Activated naive CD4-positive, alpha-beta T cell (primary cell): ENCODE measurements at places on chromosomes 2 and 18.

- DNase-seq: no peak
Observed at GRCh38 chr18:62211325-62211828, 24.3 kb downstream of the RELCH start.

GRCh38 chr18:21449367-21450290, 150.9 kb downstream of the ESCO1 start:
- DNase-seq: no peak

DNA sequence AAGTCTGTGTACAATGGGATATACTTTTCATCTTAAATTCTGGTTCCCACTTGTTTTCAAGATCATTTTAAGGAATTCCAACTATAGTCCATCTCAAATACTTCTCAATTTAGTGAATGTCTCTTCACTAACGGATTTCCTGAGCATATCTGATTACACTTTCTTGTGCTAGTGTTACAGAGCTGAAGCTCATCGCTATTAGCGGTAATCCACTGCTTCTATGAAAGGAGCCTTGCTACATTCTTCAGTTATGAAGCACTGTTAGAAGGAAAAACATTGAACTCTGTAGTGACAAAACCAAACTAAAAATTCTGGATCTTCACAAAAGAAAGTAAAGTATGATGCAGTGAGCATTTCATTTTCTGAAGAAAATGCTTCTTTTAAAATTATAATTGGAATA, 72.0 kb downstream of the AGPS start:
- no peak for DNase-seq

DNA sequence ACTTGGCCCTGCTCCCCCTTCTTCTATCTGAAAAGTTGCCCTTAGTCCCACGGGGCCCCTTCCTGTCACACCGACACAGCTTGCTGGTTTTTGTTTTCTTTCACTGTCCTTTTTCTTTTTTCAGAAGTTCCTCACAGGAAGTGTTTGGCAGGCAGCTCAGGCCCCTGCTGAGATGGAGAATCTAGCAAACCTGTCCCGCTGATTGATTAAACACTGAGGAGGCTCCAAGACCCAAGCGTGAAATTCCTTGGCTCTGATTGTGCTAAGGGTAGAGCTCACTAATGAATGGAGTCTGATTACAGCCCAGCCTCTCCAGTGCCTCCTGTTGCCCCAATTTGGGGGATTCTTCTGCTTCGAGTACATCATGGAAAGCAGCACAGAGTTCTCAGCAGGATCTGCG, 365.9 kb upstream of the MEX3C start:
- no peak for DNase-seq

- no peak for DNase-seq
Observed at GRCh38 chr2:14932285-14932684, 299.8 kb downstream of the LRATD1 start.

GRCh38 chr18:41657189-41657588, 297.8 kb upstream of the PIK3C3 start:
- no peak for DNase-seq

DNA sequence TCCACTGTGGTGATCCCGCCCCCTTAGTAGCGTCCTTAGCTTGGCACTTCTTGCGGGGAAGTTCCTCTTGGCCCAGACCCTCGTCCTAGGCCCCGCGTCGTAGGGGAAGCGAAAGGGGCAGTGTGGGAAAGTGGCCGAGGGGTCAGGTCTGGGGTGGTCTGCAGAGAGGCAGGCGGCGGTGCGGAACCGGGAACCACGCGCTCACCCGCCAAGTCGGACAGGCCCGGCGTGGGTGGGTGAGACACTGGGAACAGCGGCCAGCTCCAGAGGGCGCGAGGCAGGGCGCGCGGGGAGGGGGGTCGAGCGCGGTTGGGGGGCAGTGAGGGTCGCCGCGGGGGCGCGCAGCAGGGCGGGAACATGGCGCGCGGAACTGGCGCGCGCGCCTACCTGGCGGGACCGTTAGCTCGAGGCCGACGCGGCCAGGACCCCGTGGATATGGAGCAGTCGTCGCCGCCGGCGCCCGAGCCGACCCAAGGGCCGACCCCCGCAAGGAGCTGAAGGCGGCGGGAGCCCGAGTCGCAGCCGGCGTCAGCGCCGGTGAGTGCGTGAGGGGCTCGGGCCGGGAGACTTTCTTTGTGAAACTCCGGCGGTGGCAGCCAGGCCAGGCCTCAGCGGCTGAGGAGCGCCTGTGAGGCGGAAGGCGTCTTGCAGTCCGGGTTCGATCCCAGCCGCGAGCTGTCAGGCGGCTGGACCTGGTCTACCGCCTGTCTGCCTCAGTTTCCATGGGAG, 2896.7 kb upstream of the TEKT4 start:
- DNase-seq: no peak

DNA sequence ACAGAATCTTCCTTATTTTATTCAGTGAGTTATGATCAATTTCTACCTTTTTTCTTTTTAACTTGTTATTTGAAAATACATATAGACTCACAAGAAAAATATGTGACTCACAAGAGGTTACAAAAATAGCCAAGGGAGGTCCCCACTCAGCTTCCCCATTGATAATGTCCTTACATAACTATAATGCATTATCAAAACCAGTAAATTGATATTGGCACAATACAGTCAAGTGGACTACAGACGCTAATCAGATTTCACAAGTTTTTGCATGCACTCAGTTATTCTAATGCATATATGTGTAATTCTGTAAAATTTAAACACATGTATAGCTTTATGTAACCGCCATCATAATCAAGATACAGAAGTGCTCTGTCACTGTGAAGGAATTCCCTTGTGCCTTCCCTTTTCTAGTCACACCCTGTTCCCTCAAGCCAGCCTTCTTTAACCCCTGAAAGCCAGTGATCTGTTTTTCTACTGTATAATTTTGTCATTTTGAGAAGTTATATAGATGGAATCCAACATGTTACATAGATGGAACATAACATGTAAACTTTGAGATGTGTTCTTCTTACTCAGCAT, 118.4 kb downstream of the ALMS1 start:
- no peak for DNase-seq

DNA sequence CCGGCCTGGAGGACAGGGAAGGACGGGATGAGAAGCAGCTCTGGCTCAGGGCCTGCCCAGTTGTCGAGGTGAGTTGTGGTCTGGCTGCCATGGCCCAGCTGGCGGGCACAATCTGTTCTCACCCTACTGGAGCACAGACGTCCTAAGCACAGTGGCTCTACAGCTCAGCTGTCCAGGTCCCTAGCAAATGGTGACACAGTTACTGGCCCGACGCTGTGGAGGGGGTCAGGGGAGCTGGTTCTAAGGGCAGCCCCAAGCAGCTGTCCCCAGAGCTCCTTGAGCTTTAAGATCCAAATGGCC, 32.9 kb downstream of the KCNK3 start:
- DNase-seq: no peak

- no peak for DNase-seq
Observed at GRCh38 chr2:11807156-11808015, 61.0 kb downstream of the LPIN1 start.

GRCh38 chr18:57819119-57819518, 16.0 kb upstream of the ATP8B1 start:
- no peak for DNase-seq

DNA sequence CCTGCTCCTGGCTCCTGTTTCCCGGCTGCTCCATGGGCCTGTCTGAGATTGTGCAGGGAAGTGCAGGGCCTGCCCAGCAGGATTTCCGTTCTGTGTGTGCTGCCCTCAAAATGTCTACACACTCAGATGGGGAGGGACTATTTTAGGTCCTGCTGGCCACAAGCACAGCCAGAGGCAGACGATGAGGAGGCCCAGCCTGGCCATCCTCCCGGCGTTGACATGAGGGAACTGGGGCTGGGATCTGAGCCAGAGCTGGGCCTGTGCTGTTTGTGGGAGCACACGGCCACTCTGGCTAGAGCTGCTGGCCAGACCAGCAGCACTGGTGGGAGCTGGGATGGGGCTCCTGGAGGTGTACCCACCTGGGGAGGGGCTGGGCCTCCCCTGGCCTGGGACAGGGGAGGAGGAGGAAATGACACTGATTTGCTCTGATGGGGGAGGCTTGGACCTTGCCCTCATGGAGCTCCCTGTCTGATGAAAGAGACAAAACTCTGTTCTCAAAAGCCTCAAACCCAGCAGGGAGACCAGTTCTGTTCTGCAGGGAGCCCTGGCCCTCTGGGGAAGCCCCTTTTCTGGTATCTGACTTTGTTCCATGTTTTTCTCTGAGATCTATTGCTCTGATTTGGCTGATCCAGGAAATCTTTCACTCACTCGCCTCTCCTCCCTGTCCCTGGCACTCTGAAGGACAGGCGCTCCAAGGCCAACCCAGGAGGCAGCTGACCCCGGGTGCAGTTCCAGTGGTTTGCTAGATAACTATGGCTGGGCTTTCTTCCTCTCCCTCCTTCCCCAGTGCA, 161.8 kb downstream of the DYSF start:
- no peak for DNase-seq

- no peak for DNase-seq
Observed at GRCh38 chr2:198157314-198157713, 352.9 kb downstream of the PLCL1 start.

DNA sequence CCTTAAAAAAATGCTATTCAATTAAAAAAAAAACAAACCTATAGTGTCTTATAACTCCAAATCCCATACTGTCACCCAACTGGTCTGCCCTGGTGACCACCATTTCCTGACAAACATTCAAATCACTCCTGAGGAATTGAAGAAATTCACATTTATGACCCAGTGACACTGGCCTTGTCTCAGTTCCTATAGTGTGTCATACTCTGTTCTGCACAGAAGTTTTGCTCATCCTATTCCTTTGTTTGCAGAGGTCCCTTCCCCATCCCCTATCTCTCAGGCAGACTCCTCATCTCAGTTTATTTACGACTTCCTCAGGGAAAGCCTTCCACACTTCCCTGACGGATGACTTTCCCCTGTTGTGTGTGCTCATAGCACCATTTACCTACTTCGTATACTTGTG, 14.7 kb downstream of the ZC3H6 start:
- DNase-seq: no peak

GRCh38 chr2:155021618-155022017, 323.1 kb downstream of the KCNJ3 start:
- DNase-seq: no peak

DNA sequence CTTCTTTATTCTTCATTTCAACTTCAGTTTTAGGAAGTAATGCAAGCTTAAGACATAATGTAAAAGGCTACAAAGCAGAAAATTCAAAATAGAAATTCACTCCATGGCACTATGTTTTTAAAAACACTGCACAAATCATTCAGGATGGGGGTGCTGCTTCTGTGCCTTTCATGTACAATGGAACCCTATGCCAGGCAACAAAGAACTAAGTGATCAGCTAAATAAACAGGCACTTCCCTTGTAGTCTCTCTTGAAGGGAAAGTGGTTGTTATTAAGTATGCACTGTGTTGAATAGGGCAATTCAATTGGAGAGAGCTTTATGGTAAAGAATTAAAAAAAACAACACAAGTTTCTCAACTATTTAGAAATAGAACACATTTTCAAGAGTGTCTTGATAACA, 10.9 kb upstream of the ERBB4 start:
- no peak for DNase-seq
